ENCODE measurements at places on chromosomes 4 and X.

DNA sequence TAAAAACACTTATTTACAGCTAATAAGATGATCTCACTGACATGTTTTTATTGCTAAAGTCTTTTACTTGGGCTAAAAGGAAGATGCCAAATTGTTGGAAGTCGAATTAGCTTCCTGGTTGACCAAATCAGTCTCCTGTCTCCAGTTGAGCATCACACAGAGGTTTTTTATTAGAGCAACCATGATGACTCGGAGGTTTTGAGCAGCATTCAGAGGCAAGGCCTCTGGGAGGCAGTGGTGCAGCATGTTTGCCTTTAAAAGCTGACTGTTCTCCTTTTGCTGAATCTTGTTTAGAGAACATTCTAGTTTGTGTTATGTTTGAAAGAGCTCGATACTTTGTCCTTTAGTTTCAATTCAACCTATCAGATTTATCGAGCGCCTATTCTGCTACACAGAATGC, 2.1 kb downstream of the UCHL1 start:
- no peak for DNase-seq

GRCh38 chrX:8089141-8089540, 81.9 kb downstream of the VCX2 start:
- DNase-seq, result no peak

GRCh38 chr4:80005863-80006262, 67.2 kb downstream of the ANTXR2 start:
- DNase-seq, result no peak

DNA sequence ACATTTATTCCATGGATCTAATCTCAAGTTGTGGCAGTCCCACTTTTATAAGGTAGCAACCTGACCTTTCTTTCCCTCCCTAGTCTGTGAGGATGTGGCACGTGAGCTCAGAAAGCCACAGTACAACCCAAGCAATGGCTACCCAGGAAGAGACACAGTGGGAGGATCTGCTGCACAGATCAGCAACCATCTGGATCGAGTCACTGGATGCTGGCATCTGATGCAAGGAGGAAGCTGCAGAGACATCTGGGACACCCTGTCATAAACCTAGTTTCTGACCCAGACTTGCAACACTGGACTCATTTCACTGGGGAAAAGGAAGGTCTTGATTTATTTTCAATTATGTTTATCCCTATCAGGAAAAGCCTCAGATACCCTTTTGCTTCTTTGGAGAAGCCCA, 327.1 kb downstream of the PAPSS1 start:
- DNase-seq, result no peak

GRCh38 chrX:17824980-17825379, 36.1 kb downstream of the RAI2 start:
- DNase-seq, result no peak

GRCh38 chrX:129980540-129981199, 1.8 kb upstream of the BCORL1 start:
- DNase-seq, result no peak

DNA sequence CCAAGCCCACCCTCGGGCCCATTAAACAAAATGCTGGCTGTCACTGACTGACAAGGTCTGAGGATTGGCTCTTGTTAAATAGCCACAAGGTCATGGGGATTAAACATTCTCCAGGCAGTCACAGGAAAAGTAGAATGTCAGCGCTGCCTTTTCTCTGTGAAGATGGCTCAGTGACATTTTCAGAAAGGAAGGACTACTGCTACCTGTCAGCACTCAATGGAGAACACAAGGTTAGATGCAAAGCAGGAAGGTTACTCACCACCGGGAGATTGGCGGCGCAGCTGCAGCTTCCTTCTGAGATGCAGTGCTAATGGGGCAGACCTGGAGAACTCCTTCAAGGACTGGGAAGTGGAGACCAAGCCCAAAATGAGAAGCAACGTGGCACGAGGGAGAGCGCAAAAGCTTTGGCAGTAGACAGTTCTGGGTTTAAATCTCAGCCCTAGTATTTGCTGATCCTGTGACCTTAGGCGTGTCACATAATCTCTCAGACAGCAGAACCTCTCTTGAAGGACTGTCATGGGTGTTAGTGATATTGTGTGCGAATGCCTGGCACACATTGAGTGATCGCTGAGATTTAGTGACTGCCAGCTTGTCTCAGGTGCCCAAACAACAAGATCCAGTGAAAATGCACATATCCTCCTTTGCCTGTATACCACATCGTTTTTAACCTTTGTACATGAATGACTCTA, 213.1 kb upstream of the BOD1L1 start:
- no peak for DNase-seq

- DNase-seq, result no peak
These were observed 201.3 kb downstream of the MAD2L1 start for GRCh38 chr4:119865389-119865788.

DNA sequence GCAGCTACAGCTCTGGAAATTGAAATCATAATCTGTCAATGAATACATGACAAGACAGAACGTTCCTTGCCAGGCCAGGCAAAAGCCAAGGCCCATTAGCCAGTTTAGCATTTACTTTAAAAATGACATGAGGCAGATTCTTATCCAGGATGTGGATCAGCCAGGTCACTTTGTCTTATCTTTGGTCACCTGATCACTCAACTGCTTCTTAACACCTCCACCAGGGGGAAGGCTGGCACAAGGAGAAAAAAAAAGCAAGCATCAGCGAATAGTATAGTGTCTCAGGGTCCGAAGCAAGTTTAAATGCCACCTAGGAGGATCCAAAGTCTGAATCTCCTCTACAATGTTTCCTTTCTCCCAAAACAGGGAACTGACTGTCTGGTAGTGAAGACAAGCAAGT, 18.8 kb downstream of the ATP1B4 start:
- DNase-seq, result peak; percentile 34

GRCh38 chr4:168907119-168907698, 102.8 kb downstream of the CBR4 start:
- DNase-seq, result no peak

- DNase-seq, result no peak
These were observed 29.2 kb downstream of the CLRN2 start for GRCh38 chr4:17544205-17544604.

DNA sequence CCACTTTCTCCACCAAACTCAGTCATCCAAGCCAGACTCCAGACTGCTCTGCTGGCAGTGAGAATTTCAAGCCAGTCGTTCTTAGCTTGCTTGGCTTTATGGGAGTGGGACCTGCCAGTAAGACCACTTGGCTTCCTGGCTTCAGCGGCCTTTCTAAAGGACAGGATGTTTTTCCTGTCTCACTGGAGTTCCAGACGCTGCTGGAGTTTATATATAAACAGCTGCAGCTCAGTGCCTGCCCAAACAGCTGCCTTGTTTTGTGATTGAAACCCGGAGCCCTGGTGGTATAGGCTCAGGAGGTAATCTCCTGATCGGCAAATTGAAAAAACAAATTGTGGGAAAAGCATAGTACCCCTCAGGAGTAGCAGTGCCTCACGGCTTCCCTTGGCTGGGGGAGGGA, 1165.8 kb upstream of the ADGRL3 start:
- no peak for DNase-seq

- DNase-seq, result no peak
These were observed 38.9 kb downstream of the DDX60L start for GRCh38 chr4:168441412-168441811.

DNA sequence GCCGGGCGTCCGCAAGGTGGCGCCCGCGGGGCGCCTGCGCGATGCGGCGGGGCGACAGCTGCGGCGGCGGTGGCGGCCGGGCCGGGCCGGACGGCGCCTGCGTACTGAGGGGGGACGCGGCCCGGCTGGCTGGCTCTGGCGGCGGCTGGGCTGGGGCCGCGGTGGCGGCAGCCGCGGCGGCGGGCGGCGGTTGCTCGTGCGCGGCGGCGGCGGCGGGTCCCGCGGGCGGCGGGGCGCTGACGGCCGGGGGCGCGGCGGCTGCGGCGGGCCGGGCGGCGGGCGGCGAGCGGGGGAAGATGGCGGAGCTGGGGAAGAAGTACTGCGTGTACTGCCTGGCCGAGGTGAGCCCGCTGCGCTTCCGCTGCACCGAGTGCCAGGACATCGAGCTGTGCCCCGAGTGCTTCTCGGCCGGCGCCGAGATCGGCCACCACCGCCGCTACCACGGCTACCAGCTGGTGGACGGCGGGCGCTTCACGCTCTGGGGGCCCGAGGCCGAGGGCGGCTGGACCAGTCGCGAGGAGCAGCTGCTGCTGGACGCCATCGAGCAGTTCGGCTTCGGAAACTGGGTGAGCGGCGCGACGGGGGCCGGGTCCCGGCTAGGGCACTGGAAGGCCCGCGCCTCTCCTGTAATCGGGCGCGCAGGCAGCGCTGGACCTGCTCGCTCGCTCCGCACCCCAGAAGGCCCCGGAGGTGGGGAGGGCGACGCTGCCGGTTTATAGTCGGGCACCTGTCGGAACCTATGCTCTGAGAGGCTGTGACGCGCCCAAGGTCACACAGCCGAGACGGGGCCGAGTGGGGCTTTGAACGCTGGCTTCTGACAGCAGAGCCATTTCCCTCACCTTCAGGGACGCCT, at the start of gene TADA2B:
Gene TADA2B, plus strand, starts transcription at position 89 of the 853 bp plus-strand sequence. Its CDS starts 208 bp downstream, at position 297.
- peak; percentile 63 for DNase-seq

DNA sequence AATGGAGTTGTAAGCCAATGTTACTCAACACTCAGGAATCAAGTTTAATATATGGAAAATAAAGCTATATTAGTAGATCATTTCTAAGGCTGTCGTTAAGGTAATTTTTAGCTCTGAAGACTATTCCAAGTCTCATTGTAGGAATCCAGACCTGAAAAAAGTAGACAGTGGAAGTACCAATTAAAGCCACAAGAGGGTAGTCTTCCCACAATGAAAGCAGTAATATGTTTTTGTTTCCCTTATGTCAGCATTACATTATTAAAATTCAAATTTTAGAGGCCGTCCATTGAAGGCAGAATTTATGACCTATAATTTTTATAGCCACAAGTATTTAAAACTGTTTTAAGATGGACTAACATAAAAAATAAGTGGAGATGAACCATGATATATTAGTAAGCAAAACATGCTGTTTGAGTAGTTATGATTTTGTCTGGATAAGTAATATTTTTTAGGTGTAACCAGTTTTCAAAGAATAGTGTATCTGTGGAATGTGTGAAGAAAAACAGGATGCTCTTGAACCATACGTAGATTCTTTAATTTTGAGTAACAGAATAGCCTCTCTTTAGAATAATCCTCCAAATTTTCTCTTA, 372.6 kb upstream of the TECRL start:
- no peak for DNase-seq

DNA sequence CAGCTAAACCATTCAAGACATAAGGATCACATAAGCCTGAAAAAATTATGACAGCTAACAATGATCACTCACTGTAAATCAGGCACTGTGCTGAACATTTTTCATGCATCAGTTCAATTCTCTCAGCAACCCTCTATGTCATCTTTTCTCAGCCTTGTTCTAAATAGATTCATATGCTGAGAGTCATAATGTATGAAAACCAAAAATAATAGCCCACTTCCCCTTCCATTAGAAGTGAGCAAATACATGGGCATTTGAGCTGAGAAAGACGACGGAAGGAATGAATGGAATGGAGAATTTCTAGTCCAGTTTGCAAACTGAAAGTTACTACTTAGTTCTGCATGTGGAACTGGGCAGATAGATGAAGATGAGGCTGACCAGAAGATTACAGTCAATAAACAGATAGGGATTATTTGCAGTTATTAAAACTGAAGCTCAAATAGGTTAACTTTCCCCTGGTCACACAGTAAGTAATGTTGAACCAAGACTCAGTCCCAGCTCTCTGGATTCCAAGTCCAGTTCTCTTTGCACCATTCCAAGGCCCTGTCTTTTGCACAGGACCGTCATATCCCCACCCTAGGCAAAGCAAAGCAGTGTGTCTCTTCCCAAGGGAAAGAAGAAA, 1.6 kb upstream of the SH3RF1 start:
- no peak for DNase-seq

- no peak for DNase-seq
These were observed 21.1 kb downstream of the SMIM14 start for GRCh38 chr4:39617534-39617933.

DNA sequence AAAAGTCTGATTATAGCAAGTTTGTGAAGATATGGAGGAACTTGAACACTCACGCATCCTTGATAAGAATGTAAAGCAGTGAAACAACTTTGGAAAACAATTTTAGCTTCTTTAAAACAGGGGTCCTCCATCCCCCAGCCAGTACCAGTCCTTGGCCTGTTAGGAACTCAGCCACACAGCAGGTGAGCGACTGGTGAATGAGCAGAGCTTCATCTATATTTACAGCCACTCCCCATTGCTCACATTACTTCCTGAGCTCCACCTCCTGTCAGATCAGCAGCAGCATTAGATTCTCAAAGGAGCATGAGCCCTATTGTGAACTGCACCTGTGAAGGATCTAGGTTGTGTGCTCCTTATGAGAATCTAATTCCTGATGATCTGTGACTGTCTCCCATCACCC, 530.3 kb upstream of the PRKX start:
- no peak for DNase-seq

DNA sequence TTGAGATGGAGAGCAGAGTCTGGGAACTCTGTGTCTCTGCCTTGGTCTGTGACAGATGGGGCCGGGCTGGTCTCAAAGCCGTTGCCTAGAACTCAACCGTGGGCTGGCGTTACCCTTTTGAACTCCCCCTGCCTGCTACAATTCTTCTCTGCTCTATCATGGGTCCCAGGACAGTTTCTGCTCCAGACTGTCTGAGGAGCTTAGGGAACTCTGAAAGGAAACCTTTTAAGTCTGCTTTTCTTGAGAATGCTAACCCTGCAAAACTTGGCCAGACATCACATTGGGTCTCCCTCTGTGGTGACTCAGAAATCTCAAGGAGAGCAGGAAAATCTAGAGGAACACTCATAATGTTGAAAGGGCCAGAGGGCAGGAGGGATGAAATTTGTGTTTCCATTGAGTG, 240.6 kb downstream of the CBR4 start:
- no peak for DNase-seq

- DNase-seq, result no peak
These were observed 125.6 kb downstream of the ARHGAP24 start for GRCh38 chr4:85600501-85600900.

DNA sequence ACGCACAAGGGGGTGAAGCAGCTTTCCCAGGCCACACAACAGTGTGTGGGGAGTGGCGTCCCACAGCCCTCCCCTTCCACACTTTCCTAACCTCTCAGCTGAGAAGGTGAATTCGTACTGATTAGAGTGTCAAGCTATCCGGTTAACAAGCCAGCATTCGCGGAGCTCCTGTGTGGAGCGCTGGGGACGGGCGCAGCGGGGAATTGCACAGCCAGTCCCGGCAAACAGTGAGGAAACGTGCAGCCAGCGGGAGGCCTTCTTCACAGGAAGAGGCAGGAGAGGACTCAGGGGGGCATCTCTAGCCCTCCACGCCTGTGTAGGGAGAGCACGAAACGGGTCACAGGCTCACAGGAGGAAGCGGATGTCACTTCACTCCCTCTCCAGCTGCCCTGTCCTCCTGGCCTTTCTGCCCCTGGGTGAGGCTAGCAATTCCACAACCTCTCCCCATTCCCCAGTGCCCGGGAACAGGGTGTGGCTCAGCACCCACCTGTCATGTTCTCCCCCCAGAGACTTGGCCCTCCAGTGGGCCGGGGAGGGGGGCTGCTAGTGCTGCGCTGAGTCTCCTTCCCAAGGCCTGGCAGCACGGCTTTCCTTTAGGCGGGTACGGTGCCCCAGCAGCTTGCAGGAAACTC, 117.3 kb downstream of the CPZ start:
- no peak for DNase-seq

Measured in activated CD4-positive, alpha-beta T cell treated with anti-CD3 and anti-CD28 coated beads, Interleukin-2, amount 10 ng/mL, durations not matched to agents 7 days and 5 days (primary cell).